T-helper 9 cell (primary cell): ENCODE measurements at places on chromosomes 4 and X.

DNA sequence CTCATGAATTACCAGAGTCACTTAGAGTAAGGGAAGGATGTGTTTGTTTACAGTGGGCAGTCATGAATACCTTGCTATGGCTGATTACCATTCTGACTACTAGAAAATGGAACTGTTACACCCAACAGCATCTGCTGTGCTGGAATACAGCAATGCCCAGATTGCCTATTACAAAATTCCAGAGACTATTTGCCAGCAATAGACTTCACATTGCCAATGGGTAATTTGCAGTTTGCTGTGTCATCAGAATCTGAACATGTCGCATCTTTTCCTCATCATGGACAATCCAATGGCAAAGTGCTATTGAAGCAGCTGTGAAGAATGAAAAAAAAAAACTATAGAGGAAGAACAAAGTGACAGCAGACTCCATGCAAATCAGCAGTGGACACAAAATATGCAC, 356.6 kb downstream of the CXXC4 start:
- no peak for DNase-seq

DNA sequence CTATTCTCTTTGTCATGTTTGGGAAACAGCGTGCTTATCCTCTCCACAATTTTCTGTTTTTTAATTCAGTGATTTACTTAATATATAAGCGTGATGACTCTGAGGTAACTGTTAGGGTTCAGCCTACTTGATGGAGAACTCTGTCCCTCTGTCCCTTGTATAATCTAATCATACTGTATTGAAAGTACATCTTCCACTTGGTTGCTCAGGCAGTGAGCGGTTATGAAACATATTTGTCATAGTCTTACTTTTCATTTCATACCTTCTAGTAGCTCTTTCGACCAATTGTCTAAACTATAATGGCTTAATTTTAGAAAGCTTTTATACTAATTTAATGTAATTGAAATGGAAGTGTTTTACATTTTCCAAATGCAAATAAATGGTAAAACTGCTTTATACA, 469.0 kb downstream of the TLL1 start:
- DNase-seq: no peak

- no peak for DNase-seq
These were observed 197.7 kb upstream of the MAB21L2 start for GRCh38 chr4:150384249-150384648.

DNA sequence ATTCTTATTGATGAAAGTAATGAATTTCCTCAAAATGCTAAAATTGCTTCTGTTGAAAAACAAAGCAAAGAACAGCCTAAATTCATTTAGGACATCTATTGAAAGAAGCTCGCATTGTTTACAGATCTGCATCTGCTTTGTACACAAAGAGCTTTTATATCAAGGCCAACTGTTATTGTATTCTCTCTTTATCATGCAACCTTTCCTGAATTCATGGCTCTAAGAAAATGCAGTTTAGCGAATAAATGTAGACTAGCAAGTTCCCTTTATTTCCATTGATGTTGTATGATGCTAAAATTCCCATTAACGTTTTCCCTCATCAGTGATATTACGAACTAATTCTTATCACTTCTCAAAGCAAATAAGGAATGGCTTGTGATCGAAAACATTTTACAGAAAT, 446.3 kb downstream of the MID1IP1 start:
- no peak for DNase-seq

DNA sequence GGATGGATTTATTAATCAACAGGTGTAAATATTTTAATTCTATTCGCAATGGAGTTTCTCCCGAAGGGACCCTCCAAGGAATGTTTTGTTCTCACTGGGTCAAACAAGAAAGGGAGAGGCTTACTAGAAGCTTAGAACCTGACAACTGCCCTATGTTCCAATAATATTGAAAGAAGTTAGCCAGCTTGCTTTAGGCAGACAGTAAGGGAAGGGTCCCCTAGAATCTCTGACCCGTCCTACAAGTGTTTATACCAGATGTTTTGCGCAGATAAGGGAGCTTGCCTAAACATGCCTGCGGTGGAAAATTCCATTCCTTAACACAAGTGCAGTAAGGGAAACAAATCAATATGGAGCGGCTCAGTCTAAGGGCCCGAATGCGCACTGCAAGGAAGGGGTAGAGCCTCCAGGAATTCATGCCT, 17.7 kb downstream of the IL21 start:
- no peak for DNase-seq
